ENCODE measurements at places on chromosomes 7 and 10.
A peak's percentile ranks its signal among the peaks of the same experiment; 100 is the strongest.

- no peak for DNase-seq
Observed at GRCh38 chr7:130441408-130441869, 623 bp upstream of the CEP41 start.

GRCh38 chr10:132158823-132159222 is 27.9 kb upstream of the DPYSL4 start:
- DNase-seq = no peak

- DNase-seq = no peak
Observed at GRCh38 chr7:110877016-110877415, 213.9 kb upstream of the LRRN3 start.

DNA sequence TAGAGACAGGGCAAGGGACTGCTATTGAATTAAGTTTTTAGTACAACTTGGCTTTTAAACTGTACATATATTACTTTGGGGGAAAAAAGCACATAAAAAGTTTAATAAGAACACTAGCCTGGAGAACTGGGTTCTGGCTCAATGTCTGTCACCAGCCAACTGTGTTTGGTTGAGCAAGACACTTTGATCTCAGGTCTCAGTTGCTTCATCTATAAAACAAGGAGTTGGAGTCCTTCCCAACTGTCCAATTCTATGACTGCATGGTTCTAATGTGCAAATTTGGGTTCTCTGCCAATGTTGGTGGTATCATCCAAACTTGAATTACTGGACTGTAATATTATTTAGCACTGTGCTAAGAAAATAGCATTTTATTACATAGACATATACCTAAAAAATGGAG is 50.3 kb downstream of the ATXN7L1 start:
- DNase-seq = no peak

DNA sequence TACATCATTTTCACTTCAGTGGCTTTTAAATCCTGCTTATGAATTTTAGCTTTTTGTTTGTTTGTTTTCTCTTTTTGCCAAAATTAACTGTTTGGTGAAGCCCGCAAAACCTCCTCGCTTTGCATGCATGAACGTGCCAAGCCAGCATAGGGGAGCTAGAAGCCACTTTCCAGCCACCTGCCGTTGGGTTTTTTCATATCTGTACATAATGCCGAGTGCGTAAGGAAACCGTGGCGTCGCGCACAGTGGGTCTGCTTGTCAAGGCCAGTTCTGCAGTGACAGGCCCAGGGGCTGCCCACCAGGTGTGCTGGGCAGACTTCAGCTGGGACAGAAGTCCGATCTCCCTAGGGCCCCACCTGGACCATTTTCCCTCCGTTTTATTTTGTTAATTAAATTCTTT is 41.1 kb downstream of the WIPI2 start:
- no peak for DNase-seq

DNA sequence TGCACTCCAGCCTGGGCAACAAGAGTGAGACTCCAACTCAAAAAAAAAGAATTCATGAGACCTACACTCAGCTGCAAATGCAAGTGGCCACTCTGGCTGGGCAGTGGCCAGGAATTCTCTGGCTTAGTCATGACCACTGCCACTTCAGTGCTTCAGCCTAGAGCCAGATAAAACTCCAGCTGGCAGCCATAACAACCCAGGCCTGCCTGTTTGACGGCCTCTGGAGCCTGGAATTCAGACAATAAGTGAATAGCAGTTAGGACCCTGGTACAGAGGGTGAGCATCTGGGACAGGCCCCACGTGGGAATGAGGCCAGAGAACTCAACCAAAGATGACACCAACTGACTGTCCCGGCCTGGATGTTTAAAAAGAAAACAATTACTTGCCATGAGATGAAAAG is 18.9 kb downstream of the RCC1L start:
- no peak for DNase-seq

DNA sequence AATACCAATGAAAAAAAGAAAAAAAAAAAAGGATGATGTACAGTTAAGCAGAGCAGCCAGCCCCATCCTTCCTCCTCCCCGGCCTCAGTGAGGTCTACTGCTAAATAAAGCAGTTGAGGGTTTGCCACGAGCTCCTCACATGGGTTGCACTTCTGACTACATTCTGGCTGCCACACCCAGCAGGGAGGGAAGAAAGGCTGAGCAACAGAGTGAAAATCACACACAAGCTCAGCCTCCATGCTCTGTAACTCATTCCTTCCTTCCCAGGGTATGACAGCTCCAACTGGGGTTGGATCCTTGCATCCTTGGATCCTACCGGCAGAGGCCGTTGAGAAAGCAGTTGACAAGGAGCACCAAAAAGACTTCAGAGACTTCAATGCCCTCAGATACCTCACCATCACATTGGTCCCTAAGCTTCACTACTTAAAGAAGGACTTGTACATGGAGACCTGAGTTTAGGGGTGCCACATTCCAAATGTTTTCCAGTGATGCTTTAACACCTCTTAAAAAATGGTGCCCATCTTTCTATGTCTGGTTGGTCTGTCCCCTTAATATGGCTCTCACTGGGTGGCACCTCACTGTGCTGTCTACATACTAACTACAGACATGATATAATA is 52.9 kb upstream of the PIK3CG start:
- DNase-seq = no peak

GRCh38 chr7:157652161-157652953 is 315.6 kb downstream of the DNAJB6 start:
- DNase-seq = no peak

GRCh38 chr7:44646176-44646920 is 39.9 kb downstream of the OGDH start:
- peak; percentile 54 for DNase-seq

DNA sequence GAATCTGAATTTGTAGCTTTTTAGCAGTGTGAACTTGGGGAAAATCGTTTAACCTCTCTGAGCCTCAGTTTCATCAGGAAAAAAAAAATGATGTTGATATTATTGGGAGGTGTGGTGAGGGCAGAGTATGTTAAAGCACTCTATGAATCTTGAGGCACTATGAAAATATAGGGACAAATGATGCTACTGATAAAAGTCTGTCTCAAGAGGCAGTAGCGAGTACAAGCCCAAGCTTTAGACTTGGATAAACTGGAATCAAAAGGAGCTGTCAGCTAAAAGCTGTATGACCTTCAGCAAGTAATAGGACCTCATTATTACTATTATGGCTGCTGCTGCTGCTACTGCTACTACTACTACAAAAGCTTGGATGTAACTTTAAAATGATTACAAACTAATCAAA is 8.4 kb downstream of the ZNF277 start:
- DNase-seq = no peak

- no peak for DNase-seq
Observed at GRCh38 chr10:78953113-78953798, 115.5 kb upstream of the ZMIZ1 start.

GRCh38 chr7:129832282-129832681 is 120.5 kb downstream of the UBE2H start:
- DNase-seq = no peak

GRCh38 chr10:132572545-132572937 is 35.0 kb downstream of the INPP5A start:
- no peak for DNase-seq

GRCh38 chr7:37118004-37118403 is 330.7 kb downstream of the ELMO1 start:
- DNase-seq = no peak

GRCh38 chr7:12111422-12112405 is 99.4 kb upstream of the TMEM106B start:
- DNase-seq = no peak

DNA sequence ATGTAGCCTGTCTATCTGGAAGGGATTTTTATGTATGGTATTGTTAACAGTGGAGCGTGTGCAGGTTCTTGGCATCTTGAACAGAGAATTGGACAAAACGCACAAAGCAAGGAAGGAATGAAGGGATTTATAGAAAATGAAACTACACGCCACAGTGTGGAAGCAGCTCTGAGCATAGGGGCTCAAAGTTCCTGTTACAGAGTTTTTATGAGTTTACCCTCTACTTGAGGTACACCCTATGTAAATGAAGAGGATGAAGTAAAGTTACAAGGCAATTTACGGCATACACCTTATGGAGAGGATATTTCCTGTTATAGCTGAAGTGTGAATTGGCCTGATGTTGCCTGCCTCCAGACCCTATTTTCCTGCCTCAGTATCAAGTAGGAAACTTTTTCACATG is 33.3 kb downstream of the FANK1 start:
- no peak for DNase-seq

DNA sequence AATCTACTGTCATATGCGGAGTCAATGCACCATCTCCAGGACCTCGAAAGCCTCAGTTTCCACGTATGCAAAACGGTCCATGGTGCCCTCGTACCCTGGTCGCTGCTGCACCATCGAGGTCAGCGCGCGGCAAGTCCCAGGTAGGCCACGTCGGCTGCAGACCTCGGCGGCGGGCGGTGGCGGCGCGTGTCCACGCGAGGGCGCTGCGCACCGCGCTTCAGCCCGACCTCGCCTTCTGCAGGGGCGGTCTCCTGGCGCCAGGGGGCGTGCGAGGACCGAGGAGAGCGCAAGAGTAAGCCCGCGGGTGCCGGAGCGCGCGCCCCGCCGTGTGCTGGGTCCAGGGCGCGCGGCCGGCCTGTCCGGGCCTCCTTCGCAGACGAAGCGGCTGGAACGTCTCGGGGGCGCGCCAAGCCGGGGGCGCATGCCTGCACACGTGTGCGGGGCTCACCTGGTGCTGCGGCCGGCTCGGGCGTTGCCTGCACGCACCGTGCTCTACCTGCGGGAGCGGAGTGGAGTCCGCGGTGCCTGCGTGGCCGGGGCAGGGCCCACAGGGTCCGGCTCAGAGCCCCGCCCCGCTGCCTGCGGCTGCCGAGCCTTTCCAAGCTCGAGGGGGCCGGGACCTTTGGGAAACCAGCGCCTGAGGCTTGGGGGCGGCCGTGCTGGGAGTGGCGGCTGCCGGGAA is 54.0 kb downstream of the GLRX3 start:
- peak; percentile 84 for DNase-seq

DNA sequence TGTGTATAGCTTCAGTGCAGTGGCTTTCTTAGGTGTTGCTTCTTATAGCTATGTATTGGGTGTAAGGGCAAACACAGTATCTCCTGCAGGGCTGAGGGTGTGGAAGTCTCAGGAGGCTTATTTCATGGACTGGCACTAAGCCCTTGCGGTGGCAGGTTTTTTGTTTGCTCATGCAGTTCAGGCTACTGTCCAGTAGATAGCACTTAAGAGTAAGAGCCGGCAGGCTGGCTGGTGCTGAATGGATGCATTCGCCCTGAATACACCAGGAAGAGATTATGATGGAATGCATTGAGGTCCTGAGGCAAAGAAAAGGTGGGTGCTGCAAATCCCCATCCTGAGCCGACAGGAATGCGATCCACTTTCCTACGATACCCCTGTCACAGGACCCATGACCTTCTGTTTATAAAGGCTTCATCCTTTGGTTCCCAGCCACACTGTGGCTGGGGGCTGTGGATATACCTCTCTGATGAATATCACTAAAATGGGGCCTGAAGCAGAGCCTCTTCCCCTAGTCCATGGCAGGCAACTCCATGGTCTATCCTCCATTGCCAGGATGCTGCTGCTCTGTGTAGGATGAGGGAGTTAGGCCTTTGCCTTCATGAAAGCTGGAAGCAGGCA is 44.9 kb downstream of the ANXA8 start:
- no peak for DNase-seq

- DNase-seq = no peak
Observed at GRCh38 chr7:86243171-86243570, 400.5 kb upstream of the GRM3 start.

GRCh38 chr7:44973610-44974401 is 5.0 kb downstream of the MYO1G start:
- no peak for DNase-seq

DNA sequence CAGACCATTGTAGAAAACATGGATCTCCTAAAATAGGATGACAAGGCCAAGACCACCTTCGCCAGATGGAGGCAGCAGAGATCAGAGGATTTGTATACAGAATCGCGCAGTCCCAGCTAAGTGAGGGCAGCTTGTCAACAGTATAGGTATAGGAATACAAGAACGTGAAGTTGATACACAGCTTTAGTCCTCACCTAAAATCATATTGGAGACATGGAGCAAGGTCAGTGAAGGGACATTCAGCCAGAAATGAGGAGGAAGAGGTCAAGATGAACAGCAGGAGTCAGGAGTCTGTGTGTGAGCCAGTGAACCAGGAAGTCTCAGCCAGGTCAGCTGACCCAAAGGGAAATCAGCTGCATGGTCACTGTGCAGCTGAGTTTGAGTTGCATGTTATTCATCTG is 263.4 kb upstream of the PRKCQ start:
- no peak for DNase-seq

DNA sequence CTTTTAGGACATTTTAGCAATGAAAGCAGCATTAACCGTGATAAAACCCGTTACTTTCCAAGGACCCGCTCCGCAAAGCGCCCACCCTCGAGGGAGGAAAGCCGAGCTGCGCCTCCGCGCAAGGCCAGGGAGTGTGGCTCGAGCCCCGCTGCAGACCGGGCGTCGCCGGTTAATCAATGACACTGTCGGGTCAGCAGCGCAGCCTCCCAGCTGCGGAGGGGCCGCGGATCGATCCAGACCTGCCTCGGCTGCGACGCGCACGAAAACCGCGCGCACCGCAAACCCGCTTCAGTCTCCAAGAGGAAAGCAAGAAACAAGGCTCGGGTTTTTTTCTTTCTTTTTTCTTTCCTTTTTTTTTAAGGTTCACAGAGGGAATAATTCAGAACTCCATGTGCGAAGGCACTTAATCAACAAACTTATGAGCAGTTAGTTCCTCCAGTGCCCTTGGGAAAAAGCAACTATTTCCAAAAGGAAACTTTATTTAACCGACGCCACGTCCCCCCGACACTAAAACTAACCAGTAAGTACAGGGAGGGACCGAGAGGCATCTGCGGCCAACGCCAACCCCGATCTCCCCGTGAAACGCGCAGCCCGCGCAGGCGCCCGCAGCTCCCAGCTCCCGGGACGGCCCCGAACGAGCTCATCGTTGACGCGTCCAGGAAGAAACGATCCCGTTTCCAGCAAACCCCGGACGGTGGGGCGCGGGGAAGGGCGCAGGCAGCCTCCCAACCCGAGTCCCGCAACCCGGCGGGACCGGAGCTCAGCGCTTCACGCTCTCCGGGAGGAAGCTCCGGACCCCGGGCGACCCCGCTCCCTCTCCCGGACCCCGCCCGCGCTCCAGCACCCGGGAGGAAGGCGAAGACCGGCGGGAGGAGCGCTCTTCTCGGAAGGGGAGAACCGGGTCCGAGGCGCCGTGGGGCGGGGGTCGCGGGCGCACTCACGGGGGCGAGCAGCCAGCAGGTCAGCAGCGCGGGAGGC is 598 bp downstream of the VIPR2 start:
- DNase-seq = peak; percentile 71

DNA sequence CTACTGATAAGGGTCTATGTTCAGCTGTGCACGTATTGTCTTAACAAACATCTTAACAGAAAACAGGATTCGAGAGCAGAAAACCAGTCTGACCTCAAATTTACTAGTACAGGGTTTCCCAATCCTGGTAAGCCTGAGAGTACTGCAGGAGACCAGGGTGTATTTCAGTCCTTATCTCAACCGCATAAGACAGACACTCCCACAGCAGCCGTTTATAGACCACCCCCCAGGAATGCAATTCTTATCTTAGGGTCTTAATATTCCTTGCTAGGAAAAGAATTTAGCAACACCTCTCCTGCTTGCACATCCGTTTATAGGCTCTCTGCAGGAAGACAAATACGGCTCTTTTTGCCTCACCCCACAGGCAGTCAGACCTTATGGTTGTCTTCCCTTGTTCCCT is 277.3 kb downstream of the SDK1 start:
- DNase-seq = no peak

- no peak for DNase-seq
Observed at GRCh38 chr7:113918946-113919345, at the start of gene PPP1R3A. TSS of gene PPP1R3A (minus strand) at chr7:113919009. CDS start at chr7:113918996, 13 bp downstream.

- DNase-seq = no peak
Observed at GRCh38 chr10:23459308-23459939, 20.5 kb downstream of the OTUD1 start.

GRCh38 chr7:156827587-156828203 is 65.3 kb downstream of the LMBR1 start:
- DNase-seq = no peak
